ENCODE measurements at places on chromosomes 13 and 19. TPM values are rescaled to one million over a fixed set of nuclear protein-coding genes. Genes with fewer than 3 reads are reported as not detected.

DNA sequence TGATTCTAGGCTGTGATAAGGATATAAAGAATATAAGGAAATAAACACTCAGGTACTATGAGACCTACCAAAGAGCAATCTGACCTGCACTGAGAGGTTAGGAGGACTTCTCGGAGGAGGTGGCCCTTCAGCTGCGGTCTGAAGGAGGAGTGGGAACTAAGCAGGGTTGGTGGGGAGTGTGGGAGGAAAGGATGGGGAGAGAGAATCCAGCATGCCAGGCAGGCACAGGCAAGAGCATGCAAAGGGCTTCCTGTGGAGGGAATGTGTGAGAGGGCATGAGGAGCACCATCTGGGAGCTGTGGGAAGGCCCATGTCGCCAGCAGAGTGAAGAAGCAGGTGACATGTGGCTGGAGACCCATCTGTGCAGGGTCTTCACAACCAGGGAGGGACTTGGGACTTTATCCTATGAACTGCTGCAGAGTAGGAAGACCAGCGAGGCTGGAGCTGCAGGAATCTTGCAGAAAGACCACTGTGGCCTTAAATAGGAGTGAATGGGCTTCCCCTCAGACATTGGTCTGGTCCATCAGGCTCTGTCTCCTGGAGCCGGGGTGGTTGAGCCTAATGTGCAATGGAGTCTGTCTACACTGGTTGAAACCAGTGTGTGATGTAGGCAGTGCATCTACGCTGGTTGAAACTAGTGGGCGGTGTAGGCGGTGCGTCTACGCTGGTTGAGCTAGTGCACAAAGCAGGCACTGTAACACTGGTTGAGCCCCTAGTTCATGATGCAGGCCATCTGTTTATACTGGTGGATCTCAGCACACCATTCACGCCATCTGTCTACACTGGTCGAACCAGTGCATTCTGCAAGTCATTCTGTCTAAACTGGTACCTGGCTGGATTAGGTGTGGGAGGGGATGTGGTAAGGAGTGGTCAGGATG lies 6.4 kb downstream of the CHST8 start:
- DNase-seq = no peak

Gene JSRP1
- not detected for total RNA-seq

DNA sequence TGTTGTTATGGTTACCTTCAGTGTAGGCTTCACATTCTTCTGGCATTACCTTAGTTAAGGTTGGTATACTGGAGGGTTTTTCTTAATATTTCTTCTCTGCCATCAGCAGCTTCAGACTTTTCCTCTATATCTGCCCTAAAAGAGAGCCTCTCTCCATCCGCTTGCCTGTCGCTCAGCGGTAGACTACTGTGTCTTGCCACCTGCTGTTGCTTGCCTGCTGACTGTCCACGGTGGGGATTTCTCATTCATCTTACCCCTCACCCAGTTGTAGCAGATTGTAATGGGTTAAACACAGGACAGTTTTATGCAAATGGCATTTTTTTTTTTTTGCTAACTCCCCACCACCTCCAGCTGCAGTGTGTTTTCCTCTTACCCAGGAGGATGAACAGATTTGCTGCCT lies 577.2 kb downstream of the SLITRK5 start:
- DNase-seq = no peak

- DNase-seq = peak; percentile 53
These were observed 54.4 kb downstream of the MLLT1 start for GRCh38 chr19:6225232-6225865.
